ENCODE measurements at places on chromosomes 4 and X. TPM values are rescaled to one million over a fixed set of nuclear protein-coding genes. Genes with fewer than 3 reads are reported as not detected.
A peak's percentile ranks its signal among the peaks of the same experiment; 100 is the strongest.

Gene ZMAT1
- total RNA-seq, result 13.5 TPM

GRCh38 chrX:116277351-116278225 is 107.0 kb downstream of the AGTR2 start:
- no peak overlapping the region for H3K4me3 ChIP-seq
- no peak for DNase-seq
- no peaks in the 10 kb centered on the region for H3K36me3 ChIP-seq
- H3K4me1 ChIP-seq, result no peaks in the 10 kb centered on the region

GRCh38 chr4:144174401-144175067 is 34.0 kb upstream of the GYPA start:
- peak; percentile 67 for DNase-seq
- no peak overlapping the region for H3K4me3 ChIP-seq
- H3K4me1 ChIP-seq, result no peaks in the 10 kb centered on the region
- H3K27me3 ChIP-seq, result no peaks in the 10 kb centered on the region

GRCh38 chr4:56410247-56411062 is 23.2 kb upstream of the AASDH start:
- H3K4me3 ChIP-seq, result no peak overlapping the region
- no peaks in the 10 kb centered on the region for H3K27me3 ChIP-seq

DNA sequence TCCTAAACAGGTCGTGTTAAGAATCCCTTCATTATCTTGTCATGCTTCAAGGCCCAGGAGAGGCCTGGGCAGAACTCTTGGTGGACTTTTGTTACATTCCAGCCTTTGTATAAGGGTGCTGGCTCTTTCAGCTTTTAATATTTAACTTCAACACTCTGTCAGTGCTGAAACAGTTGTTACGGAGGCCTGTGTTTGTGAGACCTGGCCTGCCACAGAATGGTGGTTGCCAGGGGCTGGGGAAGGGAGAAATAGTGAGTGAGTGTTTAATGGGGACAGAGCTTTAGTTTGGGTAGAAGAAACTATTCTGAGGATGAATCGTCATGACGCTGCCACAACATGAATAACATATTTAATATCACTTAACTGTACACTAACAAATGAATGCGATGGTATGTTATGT is 1027.6 kb upstream of the PRKX start:
- H3K27ac ChIP-seq, result no peak overlapping the region
- no peaks in the 10 kb centered on the region for H3K27me3 ChIP-seq
- no peak for DNase-seq
- no peaks in the 10 kb centered on the region for H3K36me3 ChIP-seq
- H3K4me1 ChIP-seq, result no peaks in the 10 kb centered on the region

Measured in natural killer cell (primary cell).